Activated CD4-positive, alpha-beta T cell treated with anti-CD3 and anti-CD28 coated beads, Interleukin-2, amount 50 U/mL, for 4 hours (primary cell): ENCODE measurements at places on chromosomes 12 and 14.
A peak's percentile ranks its signal among the peaks of the same experiment; 100 is the strongest.

GRCh38 chr12:89353823-89354611 is 1.7 kb upstream of the DUSP6 start:
- DNase-seq = peak; percentile 56

DNA sequence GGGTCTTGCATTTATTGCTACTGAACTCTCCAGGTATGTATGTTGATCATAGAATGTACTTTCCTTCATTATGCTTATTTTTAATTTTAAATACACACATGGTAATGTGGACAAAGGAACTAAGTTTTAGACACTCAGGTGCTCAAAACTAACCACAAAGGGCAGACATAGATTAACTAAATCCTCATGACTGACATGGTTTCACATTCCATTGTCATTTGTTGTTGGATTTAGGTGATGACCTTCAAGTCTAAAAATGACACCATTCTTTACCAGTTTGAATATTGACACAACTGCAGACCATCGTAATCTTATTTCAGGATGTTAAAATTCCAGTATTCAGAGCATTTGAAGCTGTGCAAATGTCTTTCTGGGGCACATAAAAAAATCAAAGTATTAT is 128.4 kb downstream of the BBS10 start:
- no peak for DNase-seq

GRCh38 chr14:82999802-83000201 is 1466.1 kb upstream of the SEL1L start:
- no peak for DNase-seq

- no peak for DNase-seq
Measured at GRCh38 chr12:79140711-79141110, 276.1 kb downstream of the SYT1 start.

DNA sequence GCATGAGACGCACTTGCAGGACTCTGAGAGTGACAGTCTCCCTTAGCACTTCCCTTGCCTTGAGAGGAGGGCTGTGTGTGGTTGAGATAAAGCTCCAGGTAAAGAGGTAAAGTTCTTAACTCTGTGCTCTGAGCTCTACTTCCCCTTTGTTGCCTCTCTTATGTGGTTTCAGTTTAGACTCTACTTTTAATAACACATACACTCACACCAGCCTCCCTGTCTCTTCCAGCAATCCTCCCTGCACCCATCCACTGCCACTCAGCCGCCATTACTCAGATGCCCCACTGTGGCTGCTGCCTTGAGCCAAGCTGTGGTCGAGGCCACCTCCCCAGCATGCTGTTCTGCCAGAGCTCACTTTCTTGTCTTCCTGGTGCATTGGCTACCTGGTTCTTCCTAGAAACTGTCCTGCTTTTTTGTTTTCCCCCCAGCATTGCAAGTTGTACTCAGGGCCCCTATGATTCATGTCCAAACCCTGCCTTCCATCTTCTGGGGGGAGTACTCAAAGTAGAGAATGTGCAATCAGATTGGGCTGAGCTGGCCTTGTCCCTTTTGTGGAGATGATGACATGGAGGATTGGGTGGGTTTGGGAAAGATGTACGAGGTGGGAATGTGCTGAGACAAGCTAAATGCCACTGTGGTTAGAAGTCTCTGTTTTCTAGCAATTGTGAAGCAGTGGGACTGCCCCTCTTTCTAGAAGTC is 115.5 kb upstream of the PARP11 start:
- DNase-seq = peak; percentile 7

- DNase-seq = no peak
Measured at GRCh38 chr12:124527861-124528561, 39.4 kb downstream of the NCOR2 start.

DNA sequence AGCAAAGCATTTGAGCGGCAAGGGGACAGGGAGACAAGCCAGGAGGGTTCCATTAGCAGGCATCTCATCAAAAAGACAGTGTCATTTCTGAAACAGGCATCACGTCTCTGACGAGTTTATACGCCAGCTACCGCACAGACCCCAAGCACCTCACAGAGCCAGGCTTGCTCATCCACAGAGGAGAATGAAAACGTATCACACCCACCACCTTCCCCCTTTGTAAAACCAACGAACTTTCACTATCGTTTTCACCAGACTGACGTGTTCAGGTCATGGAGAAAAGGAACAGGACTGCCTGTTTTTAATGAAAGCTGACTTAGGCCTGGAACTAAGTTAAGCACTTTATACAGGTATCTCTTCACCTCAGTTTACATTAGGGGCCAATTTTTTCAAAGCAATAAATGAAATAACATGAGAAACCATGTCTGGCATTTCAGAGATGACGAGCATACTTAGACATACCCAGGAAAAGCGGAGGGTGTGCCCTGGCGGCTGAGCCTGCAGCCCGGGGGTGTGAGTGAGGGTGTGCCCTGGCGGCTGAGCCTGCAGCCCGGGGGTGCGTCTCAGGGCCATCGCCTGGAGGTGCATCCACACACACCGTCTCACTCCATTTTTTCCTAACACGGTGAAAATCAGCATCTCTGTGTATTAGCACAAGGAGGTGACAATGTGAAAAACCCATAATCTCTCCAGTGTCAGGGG is 41.9 kb downstream of the STX2 start:
- DNase-seq = peak; percentile 13

DNA sequence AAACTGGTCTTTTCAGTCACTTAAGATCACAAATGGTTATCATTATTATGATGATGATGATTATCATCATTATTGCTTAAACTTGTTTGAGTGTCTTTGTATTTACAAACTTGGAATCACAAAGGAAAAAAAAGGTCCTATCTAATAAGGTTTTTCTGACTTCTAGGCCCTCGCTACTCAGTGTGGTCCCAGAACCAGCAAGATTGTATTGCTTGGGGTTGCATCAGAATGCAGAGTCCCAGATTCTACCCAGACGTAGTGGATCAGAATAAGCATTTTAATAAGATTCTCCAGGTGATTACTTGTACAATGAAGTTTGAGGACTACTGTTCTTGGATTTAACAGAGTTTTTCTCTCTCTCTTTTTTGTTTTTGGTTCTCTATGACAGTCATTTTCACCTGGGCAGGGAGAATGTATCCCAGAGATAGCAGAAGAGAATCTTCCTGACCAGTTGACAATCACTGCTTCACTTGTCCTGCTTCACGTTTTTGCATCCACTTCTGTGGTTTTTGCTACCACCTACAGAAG is 29.3 kb upstream of the PPP1R12A start:
- DNase-seq = no peak

GRCh38 chr14:53378142-53378541 is 225.0 kb upstream of the DDHD1 start:
- DNase-seq = no peak

- DNase-seq = no peak
Measured at GRCh38 chr12:49797449-49797776, 30.8 kb downstream of the NCKAP5L start.

DNA sequence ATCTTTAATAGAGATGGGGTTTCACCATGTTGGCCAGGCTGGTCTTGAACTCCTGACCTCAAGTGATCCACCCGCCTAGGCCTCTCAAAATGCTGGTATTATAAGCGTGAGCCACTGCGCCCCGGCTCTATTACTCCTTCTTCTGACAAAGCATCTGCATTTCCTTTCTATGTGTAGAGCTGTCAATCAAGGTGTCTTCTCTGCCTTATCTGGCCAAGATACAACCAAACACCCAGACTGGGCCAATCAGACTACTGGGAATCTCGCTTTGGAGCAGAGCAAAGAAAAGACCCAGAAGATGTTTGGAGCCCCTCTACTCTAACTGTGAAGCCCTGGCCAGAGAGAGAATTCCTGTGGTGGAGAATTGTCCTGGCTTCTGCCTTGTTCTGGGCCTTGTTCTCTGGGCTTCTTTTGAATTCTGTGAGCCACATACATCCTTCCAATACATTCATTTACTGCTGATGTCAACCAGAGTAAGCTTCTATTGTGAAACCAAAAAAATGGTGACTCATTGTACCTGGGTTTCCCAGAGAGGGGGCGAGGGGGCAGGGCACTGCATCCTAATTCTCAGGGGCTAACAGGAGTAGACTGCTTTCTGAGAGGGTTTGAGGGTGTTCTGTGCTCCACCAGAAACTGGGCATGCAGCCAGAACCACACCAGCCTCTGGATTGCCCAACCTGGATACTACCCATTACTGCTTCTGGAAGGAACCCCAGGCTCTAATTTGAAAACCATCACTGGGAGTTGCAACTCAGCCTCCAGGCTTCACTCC is 18.8 kb upstream of the FLVCR2 start:
- DNase-seq = peak; percentile 43

- DNase-seq = no peak
Measured at GRCh38 chr12:120077260-120077659, 39.3 kb downstream of the RAB35 start.

- DNase-seq = no peak
Measured at GRCh38 chr12:105234197-105234596, 1.8 kb downstream of the APPL2 start.

DNA sequence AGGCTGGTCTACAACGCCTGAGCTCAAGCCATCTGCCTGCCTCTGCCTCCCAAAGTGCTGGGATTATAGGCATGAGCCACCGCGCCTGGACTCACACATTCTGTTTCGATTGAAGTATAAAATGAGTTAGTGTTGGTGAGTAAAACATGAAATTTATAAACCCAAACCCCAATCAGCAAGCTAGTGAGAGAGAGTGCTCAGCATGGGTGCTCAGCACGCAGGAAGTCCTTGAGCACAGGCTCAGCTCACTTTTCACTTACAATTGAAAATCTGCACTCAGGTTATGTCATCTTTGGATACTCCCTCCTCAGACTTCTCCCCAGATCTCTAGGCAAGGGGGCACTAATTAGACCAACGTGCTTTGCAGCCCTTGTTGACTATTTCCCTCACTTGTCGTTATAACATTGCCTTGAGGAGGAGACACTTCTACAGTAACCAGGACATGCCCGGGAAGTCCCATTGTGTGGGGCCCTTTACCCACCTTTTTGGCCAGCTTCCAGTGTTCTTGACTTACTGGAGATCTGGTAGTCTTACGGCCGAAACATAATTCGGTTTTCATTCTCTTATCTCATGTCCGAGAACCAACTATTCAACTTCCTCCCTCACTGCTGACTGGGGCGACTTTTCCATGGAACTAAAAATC is 68.5 kb upstream of the AMN1 start:
- no peak for DNase-seq

- DNase-seq = no peak
Measured at GRCh38 chr14:101561145-101561896, at the start of gene DIO3. DIO3 (plus strand) TSS chr14:101561495.

GRCh38 chr14:30180219-30180618 is 252.6 kb upstream of the PRKD1 start:
- no peak for DNase-seq

DNA sequence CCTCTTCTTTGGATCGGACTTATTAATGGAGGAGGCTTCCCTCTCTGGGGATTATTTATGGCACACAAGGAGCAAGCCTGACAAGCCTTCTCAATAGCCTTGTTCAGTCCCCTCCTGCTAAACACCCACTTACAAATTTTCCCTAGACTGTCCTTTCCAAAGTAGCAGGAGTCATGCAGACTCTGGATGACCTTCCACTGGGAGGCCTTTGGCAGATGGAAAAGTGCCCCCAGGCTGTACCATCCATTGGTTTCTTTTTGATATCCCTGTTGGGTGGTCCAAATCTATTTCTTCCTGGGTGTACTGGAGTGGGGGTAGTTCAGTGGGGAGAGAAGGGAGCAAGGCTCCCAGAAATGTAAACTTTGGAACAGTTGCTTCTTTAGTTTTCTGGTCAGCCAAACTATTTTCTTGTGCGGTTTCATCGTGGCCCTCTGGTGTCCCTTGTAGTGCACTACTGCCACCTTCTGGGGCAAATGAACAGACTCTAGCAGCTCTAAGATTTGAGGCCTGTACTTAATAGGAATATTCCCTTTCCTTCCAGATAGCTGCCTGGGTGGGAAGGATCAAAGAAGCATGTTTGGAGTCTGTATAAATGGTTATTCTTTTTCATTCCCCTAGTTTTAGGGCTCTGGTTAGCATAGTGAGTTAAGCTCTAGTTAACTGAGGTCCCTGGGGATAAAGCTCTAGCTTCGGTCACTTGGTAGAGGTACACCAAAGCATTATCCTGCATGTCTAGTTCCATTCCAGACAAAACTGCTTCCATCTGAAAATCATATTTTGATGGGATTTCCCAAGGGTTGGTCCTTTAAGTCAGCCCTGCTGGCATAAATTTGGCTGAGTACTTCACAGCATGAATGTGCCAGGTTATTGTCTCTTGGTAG is 409.5 kb downstream of the SLC6A15 start:
- no peak for DNase-seq

DNA sequence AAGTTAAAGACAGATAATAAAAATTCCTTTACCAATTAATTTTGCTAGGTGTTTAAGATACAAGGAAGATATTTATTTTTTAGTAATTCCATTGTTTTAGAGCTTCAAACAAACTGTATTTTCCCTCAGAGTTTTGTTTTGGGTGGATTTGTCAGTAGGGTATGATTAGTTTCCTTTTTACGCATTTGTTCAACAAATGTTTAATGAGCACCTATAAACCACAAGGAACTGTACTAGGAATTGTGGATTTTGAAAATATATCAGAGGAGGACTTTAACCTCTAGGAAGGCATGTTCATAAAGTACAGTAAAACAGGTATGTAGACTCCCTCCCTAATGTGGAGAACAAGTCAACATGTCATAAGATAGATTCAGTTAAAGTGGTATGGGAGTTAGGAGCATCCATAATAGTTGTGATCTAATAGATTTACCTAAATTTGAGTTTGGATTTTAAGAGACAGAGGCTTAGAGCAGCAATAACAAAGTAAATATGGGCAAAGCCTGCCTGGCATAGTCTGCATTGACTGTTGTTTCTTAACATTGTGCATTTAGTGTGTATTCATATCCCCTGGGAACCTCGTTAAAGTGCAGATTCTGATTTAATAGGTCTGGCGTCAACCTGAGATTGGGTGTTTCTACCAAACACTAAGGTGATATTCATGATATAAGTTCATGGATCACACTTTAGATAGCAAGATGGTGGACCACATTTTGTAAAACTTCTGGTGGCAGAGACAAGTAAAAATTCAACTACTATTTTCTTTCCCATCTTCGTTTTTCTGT is 232.0 kb downstream of the ERC1 start:
- DNase-seq = no peak

- no peak for DNase-seq
Measured at GRCh38 chr12:39887856-39888255, 218.0 kb downstream of the SLC2A13 start.

DNA sequence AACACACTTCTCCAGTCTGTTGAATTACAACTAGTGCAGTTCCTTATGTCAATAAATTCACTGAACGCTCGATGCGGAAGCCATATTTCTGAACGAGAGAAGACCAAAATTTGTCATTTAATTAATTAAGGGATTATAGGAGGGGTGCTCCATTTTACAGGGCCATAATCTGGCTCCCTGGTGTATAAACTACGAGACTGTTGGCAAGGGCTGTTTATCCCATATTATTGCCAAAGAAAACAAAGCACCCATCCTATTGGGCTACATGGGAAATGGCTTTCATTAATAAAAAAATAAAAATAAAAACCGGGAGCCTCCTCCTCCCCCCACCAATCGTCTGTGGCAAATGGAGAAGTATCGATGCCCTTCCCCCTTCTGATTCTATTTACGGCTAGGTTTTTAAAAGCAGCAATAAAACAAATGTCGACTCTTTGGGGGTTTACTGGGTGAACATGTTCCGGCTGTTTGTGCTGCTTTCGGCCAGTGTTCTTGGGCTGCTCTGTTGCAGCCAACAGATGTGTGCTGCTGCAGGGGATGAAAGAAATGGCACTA is 24.8 kb downstream of the ATF7 start:
- DNase-seq = no peak
